ENCODE measurements at places on chromosomes 3 and 15.
A peak's percentile ranks its signal among the peaks of the same experiment; 100 is the strongest.

- no peak for DNase-seq
Observed at GRCh38 chr3:146974001-146974400, 368.9 kb upstream of the PLSCR5 start.

GRCh38 chr3:100864471-100865250, 128.6 kb downstream of the ABI3BP start:
- no peak for DNase-seq

GRCh38 chr3:32303399-32303747, 64.9 kb downstream of the CMTM8 start:
- no peak for DNase-seq

- DNase-seq: no peak
Observed at GRCh38 chr15:101536166-101536874, 46.8 kb upstream of the PCSK6 start.

DNA sequence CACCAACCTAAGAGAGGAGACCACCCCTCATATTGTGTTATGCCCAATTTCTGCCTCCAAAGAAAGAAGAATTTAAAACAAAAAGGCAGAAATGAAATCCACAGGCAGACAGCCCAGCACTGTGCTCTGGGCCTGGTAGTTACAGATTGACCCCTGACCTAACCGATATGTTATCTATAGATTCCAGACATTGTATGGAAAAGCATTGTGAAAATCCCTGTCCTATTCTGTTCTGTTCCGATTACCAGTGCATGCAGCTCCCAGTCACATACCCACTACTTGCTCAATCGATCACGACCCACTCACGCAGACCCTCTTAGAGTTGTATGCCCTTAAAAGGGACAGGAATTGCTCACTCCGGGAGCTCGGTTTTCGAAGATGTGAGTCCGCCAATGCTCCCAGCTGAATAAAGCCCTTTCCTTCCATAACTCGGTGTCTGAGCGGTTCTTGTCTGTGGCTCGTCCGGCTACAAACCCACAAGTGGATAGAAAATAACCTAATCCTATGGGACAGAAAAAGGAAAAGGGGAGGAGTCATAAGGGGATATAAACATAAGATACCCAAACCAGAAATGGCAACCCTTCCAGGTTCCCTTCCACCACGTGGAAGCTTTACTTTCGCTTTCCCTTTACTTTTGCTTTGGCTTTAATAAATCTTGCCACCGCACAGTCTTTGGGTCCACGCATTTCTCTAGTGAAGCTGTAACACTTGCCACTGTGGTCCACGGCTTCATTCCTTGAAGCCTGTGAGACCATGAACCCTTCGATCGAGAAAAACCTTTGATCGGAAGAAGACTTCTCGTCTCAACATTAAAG, 1.7 kb upstream of the CFAP91 start:
- DNase-seq: no peak

- peak; percentile 63 for DNase-seq
Observed at GRCh38 chr3:32780735-32781210, 37.0 kb upstream of the TRIM71 start.

GRCh38 chr3:175111036-175111435, 251.9 kb downstream of the NAALADL2 start:
- DNase-seq: peak; percentile 15

- no peak for DNase-seq
Observed at GRCh38 chr3:133675631-133676335, 14.0 kb upstream of the TOPBP1 start.

DNA sequence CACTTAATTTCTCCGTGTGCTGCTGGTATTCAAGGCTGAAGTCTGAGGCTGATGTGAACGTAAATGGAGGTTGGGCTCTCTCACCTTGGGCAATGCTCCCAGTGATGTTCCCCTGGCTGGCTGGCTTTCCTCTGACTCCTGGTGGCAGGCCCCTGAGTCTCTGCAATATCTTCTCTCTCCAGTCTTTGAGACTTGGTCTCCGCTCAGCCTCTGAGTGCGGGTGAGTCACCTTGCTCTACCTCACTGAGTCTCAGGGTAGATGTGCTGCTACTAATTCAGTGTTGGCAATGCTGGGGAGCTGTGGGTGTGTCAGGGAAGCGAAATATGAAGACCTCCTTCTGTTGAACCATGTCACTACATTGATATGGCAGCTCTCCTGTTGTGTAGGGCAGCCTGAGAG, 31.3 kb upstream of the TRIM59 start:
- DNase-seq: peak; percentile 65

DNA sequence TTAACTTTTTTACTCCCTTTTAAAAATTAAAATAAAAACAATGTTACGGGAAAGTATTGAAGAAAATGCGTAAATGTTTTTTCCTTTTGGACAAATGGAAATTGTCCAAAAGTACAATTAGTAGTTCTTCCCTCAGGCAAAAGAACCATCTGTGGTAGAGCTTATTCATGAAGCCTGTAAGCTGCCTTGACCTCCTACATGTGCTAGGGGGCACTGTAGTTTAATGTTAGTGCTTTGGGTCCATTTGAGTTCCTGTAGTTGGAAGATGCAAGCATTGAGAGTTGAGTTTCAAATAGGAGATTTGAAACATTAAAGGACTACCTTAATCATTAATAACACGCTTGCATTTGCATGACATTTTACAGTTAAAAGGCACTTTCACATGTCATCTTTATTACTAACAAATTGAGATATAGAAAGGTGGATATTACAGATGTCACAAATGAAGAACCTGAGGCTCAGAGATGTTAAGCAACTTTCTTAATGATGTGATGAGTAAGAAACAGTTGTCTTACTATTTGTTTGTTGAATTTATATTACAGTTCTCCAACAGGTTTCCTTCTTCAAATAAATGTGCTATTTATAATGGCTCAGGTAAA, 1.8 kb upstream of the ZNF385D start:
- DNase-seq: peak; percentile 55

DNA sequence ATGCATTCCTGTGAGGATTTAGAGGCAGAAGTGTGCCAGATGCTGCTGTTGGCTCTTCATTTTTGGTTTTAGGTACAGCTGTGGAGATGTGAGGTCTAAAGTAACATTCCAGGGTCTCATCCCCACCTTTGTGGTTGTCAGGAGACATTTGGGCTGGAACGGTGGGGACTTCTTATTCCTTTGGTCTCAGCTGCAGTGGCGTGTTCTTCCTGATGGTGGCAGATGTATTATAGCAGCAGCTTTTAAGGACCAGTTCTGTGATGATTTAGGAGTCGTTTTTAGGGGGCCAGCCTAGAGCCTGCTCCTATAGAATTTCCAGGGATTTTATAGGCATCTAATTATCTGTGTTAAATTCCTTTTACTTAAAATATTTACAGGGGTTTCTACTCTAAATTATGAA, 221.0 kb upstream of the EOMES start:
- no peak for DNase-seq

GRCh38 chr3:23588547-23588946, 217.2 kb upstream of the UBE2E1 start:
- DNase-seq: no peak

GRCh38 chr3:49098429-49098828, 4.6 kb upstream of the QRICH1 start:
- peak; percentile 28 for DNase-seq

- DNase-seq: no peak
Observed at GRCh38 chr15:89360294-89360971, 25.8 kb upstream of the POLG start.

DNA sequence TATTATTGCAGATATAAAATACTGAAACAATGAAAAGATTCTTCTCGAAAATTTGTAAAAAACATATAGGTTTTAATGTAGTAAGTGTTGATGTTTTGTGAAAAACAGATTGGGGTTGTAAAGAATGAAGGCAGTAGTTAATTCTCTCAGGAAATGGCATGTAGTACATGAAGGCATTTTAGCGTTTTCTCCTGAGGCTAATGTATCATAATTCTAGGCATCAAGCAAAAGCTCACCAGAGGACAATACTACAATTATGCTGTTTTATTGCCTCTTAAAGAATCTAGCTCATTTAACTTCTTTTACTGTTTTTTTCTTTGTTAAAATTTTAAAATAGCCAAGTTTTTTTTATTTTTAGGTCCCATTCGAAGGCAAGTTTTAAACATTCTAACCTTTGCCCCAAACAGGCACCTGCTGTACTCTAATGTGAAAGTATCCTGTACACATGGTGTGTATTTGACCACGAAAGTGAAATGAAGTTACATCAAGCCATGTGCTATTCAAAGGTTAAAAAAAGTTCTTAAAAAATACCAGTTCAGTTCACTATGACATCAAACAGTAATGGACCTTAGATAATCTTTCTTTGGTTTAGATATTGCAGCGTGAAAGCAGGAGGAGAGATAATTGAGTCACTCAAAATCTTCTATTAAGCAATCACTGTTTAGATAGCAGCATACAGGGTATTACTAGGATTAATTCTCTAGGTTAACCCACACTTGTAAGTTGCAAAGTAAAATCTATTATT, 163.6 kb downstream of the ECT2 start:
- no peak for DNase-seq

DNA sequence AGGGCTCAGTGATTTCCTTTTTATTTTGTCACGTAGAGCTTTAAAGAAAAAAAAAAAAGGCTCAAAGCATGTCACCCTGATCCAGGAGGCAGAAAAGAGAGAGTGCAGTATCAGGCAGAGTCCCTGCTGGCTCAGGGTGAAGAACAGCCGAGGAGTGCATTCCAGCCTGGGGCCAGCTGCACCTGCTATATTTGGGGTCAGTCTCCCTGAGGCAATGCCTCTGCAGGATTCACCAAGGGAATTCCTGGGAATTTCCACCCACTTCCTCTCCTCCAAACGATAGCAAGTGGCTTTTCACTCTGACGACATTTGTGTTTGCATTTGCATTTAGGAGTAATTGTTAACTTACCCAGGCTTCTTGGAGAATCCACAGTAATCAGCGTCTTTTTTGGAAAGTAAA, 202.9 kb upstream of the CTNNB1 start:
- DNase-seq: no peak

- peak; percentile 57 for DNase-seq
Observed at GRCh38 chr3:159586571-159587202, 401.9 kb upstream of the IL12A start.

GRCh38 chr15:70212963-70213315, 115.2 kb upstream of the TLE3 start:
- no peak for DNase-seq

- no peak for DNase-seq
Observed at GRCh38 chr3:13015286-13016082, 57.7 kb downstream of the IQSEC1 start.

DNA sequence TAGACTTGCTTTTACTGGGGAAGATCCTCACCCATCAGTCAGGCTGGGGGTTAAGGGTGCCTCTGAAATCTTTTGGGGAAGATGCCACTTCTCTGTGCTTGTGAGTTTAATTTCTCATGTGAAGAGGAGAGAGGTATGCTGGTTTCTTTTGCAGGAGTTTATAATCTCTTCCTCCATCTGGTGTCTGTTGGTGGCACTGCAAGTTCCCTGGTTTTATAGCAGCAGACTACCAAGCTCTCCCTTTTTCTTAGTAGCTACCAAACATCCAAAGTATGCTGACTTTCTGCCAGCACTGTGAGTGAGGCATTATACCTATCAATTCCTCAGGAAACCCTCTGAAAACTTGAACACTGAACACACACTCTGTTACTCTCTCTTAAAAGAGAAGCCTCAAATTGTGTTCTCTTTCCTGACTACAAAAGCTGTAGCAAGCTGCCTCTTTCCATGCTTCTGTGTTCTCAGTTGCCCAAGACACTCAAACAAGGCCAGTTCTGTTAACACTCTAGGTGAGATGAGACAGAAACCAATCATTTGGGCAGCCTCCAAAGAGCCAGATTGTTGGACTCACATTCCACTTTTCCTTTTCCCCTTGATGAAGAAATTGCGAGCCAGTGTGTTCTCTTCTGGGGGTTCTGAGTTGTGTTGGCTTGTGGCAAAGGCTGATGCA, 299.5 kb downstream of the GAP43 start:
- peak; percentile 57 for DNase-seq

DNA sequence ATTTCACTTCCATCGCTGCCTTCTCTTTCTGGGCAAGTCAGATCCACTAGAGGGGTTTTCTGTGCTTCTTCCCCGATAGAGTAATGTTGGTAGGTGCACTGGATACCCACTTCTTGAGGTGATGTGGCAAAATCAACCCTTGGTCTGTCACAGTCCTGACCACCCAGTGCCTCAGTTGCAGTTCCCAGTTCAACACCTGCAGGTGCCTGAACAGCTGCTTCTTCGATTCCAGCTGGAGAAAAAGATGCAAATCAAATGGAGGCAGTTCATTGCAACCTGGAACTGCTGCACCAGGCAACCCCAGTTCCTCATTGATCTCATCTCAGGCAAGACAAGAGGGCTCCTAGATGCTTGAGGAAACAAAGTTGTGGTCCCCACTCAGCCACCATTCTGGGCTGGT, 186.6 kb downstream of the UBE2E2 start:
- no peak for DNase-seq

- DNase-seq: no peak
Observed at GRCh38 chr3:14672588-14672987, 2.4 kb upstream of the C3orf20 start.

DNA sequence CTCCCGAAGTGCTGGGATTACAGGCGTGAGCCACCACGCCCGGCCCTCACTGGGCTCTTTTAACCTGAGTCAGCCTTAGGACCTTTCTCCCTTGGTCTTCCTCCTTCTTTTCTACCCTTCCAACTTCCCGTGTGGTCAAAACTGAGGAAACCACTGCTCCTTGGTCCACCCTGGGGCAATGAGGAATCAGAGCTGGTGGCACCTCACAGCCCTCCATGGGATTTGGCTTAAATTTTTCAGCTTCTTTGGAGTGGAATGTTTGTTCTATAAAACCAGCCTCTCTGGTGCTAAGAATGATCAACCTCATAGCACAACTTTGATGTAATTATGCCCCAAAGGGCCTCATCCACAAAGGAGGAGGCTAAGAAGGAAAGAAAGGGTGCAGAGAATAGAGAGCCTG, 76.6 kb upstream of the CFAP20DC start:
- no peak for DNase-seq

DNA sequence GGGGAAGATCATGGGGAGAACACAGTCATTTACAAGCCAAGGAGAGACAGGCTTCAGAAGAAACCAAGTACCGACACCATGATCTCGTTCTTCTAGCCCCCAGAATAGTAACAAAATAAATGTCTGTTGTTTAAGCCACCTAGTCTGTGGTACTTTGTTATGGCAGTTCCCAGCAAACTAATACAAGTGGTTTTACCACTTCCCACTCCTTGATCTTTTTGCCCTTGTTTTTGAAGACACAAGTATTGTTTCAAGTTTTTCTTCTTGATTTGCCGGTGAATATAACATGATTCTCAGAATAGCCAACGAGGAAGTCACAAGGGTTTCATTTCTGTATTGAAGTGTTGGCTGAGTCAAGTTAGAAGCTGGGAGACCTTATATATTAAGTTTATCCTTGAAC, 220.3 kb downstream of the SOX2 start:
- DNase-seq: no peak

DNA sequence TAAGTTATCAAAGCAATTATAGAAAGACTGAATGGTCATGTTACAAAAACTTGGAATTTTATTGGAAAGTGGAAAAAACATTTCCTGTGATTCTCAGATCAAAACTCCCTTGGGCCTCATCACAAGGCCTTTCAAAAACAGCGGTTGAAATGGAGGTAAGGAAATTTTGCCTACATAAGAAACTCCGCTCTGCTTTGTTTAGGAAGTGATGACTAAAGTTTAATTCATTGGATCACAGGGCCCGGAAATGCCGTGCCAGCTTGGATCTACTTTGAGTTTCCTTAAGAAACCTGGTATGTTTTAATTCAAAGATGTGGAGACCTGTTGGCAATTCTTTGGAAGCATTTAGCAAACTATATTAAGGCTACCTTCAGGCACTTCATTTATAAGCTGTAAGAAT, 143.9 kb upstream of the MME start:
- DNase-seq: no peak

- no peak for DNase-seq
Observed at GRCh38 chr15:42240823-42241222, 32.2 kb upstream of the GANC start.
